ENCODE measurements at places on chromosomes 16 and 17. TPM values are rescaled to one million over a fixed set of nuclear protein-coding genes. Genes with fewer than 3 reads are reported as not detected.

DNA sequence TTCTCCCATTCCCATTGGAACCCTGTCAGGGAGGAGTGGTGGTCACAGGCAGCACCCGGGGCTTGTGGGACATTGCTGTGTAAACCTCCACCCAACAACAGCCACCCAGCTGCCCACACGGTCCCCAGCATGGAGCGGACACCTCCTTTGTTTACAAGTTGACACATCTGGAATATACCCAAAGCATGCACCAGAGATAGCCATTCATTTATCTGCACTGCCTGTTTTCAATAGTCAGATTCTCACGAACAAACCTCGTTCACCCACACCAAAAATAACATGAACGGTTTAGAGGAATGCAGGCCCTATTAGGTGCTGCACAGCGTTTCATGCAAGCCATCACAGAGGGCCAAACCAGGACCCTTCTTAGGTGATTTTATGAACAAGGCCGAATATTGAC, 244.8 kb downstream of the FOXL1 start:
- H3K27ac ChIP-seq: no peak overlapping the region
- no peaks in the 10 kb centered on the region for H3K36me3 ChIP-seq
- H3K4me3 ChIP-seq: no peak overlapping the region
- no peaks in the 10 kb centered on the region for H3K27me3 ChIP-seq
- no peak for DNase-seq

Gene MYO15A
- 1.7 TPM for total RNA-seq

GRCh38 chr16:72066747-72067146, 3.7 kb downstream of the HPR start:
- peaks cover 4% of the 10 kb centered on the region for H3K4me1 ChIP-seq
- H3K4me3 ChIP-seq: no peak overlapping the region
- no peak for DNase-seq
- no peaks in the 10 kb centered on the region for H3K27me3 ChIP-seq

Gene NPW
- total RNA-seq: 2.4 TPM

Gene AURKB
- 91.9 TPM for total RNA-seq

DNA sequence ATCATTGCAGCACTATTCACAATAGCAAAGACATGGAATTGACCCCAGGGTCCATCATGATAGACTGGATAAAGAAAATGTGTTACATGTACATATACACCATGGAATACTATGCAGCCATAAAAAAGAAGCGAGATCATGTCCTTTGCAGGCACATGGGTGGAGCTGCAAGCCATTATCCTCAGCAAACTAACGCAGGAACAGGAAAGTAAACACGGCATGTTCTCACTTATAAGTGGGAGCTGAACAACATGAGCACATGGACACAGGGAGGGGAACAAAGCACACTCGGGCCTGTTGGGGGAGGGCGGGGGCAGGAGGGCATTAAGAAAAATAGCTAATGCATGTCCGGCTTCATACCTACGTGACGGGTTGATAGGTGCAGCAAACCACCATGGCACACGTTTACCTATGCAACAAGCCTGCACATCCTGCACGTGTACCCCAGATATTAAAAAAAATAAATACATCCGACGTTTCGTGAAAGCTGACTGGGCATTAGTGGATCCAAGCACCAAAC, 28.9 kb downstream of the ZNF778 start:
- DNase-seq: no peak
- peaks cover 14% of the 10 kb centered on the region for H3K27me3 ChIP-seq
- no peak overlapping the region for H3K27ac ChIP-seq
- H3K4me1 ChIP-seq: no peaks in the 10 kb centered on the region
- H3K36me3 ChIP-seq: no peaks in the 10 kb centered on the region

Gene ZPBP2
- not detected for total RNA-seq

Data from endodermal cell (in vitro differentiated cells).